RPMI7951 (cell line): ENCODE measurements at places on chromosomes 7 and 10. TPM values are rescaled to one million over a fixed set of nuclear protein-coding genes. Genes with fewer than 3 reads are reported as not detected.

- no peak for DNase-seq
These were observed 51.1 kb downstream of the PRF1 start for GRCh38 chr10:70551466-70551865.

DNA sequence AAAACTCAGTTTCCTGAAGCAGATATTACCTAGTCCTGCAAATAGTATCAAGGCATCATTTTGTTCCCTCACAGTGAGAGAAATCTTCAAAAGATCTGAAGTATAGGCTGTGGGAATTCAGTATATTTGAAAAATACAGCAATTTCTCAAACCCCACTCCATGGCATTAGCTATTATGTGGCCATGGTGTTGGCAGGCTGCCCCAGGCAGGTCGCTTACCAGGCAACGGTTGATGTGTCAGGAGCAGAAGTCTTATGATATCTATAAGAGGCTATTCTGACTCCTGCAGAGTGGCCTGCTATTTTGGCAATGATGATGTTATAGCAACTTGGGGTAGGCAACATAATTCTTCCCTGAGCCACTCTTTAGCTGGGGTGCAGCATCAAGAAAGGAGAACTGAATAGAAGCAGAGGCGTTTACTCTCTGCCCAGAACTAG lies 187.9 kb downstream of the PLXDC2 start:
- no peak for DNase-seq

DNA sequence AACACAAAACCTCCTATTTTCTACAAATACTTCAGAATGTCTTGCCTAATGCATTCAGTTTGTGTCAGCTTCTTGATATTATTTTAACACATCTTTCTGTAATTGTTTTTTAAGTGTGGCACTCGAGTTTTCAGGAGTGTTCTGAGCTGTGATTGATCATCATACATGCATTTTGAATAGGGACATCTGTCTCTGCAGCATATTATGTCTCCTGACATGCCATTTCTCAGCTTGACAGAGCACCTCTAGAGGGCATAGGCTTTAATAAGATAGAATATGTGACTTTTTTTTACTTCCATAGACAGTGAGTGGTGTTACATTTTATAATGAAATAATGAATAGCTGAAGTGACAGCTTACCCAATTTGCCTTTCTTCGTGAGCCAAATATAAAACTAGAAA lies 219.2 kb upstream of the HDAC9 start:
- no peak for DNase-seq

The ZNF777 gene
- 4.4 and 5.8 TPM in 2 replicates for total RNA-seq

DNA sequence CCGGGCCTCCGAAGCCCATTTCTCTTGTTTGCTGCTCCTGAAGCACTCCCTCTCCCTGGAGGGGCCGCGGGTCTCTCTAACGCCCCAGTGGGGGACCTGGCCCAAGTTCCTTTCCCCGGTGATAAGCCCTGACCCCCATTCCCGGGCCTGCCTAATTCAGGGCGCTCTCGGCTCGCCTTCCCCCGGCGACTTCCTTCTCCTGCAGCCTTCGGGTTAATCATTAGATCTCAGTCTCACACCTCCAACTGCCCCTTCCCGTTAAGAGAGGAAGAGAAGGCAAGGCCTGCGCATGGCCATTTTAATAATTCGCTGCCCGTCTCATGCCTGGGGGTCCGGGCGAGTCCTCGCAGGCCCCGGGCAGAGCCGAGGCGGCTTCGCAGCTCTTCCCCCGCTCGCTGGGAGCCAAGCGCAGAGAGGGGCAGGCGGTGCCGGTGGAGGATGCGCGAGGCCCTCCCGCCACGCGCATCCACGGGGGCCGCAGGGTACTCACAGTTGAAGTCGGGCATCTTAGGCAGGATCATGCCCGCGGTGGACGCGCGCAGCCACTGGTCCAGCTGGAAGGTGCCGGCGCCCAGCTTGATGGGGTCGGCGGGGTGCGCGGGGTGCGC lies 1.2 kb downstream of the MNX1 start:
- DNase-seq, result no peak

GRCh38 chr7:6375348-6376101 lies 72.2 kb downstream of the DAGLB start:
- DNase-seq, result peak; percentile 45

The HYAL4 gene
- total RNA-seq, result not detected in 2 replicates

GRCh38 chr10:24883176-24883575 lies 69.2 kb downstream of the PRTFDC1 start:
- DNase-seq, result no peak

The TEX36 gene
- not detected in 2 replicates for total RNA-seq

DNA sequence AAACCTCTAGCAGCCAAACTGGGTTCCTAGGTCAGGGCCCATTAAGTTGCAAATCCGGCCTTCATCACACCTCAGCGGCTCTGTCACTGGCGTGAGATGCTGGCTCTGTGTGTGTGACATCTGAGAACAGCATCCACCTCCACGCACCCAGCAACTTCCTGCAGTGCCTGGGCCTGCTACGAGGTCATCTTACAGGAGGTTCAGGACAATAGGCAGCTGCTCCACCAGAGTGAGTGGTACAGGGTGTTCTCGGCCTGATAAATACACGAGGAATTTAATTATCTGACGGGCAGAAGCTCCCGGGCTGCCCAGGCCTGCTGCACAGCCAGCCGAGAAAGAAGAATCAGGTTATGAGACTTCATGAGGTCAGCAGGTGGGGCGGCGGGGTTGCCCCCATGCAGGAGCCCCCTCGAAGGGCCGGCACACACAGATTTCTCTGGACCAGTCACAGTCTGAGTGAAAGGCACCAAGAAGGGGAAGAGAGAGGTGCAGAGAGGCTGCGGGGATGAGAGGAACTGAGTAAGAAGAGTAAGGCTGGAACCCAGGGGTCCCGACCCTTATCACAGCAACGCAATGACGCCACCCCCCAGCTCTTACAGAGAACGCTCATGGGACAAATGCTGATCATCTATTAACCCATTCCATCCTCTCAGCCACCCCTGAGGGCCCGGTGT lies 49.3 kb downstream of the CALML3 start:
- DNase-seq, result no peak

GRCh38 chr7:134879815-134880475 lies 100.5 kb downstream of the CALD1 start:
- peak; percentile 26 for DNase-seq

DNA sequence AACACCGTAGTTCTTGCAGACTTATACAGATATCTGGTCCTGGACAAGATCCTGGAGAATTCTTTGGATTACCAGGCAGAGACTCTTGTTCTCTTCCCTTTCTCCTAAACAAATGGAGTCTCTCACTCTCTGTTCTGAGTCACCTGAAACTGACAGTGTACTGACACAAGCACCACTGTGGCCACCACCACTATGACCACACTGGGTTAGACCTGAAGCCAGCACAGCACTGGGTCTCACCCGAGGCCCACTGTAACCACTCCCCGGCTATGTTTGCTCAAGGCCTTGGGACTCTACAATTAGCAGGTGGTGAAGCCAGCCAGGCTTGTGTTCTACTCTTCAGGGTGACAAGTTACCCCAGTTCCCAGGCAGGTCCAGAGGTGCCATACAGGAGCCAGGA lies 22.8 kb downstream of the SLC39A12 start:
- DNase-seq, result no peak

DNA sequence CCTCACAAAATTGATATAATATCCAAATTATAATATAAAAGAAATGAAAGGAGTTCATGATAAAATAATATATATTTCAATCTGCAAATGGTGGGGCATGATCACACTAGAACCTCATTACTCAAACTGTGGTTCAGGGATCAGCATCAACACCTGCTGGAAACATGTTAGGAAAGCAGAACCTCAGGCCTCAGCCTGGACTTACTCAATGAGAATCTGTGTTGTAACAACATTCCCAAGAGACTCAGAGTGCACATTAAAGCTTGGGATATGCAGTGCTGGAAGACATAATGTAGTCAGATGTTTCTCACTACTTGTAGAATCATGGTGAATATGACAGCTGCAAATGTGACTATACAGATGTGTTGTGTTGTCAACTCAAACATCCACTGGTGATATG lies 81.7 kb upstream of the ITPRID1 start:
- no peak for DNase-seq

GRCh38 chr7:6107924-6108323 lies 76.7 kb downstream of the ANKRD61 start:
- no peak for DNase-seq

GRCh38 chr10:45373003-45373575 lies 927 bp upstream of the ALOX5 start:
- DNase-seq, result no peak

DNA sequence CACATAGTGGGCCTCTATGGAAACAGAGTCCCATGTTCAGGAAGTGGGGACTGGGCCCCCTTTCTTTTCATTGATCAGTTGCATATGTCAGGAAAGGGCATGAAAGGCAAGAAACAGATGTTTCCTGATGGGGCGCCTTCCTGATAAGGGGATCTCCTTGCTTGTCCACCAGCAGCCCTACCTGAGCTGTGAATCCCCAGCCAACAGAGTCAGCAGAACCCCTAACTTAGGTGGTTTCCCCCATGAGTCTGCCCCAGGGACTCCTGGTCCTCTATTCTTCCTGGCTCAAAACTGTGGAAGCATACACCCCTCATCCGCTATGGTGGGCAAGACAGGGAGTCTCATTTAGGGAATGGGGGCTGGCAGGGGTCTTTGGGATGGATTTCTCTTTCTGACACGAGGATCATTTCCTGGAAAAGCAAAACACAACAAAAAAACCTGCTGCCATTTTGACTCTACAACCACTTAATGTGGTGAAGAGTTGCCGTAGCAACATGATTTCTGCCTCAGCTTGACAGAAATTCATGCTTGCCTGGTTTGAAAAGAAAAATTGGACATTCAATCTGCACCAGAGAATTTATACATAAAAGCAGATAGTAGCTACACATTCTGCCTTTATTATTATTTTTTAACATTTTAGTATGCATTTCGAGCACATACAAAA lies 119.8 kb downstream of the SPAG6 start:
- no peak for DNase-seq

DNA sequence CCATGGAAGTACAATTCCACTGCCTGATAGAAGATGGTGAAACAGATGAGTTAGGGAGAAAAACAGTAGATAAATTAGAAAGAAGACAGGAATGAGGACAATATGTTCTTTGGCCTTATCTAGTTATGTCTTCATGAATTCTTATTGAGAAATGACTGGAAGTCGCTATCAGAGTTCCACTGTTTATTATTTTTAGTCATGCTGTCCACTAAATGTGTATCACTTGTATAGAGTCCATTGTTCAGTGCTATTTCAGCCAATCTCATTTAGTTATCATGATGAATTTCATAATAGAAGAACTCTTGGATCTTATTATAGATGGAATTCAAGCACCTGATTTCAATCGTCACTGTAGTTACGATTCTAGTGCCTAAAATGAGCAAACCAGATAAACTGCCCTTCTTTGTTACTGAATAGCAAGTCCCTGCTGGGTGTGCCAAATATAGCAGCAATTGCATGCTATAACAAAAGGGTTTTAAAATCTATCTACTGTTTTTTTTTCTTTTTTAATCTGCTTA lies 177.7 kb upstream of the COL1A2 start:
- DNase-seq, result no peak

GRCh38 chr10:68235581-68235980 lies 3.7 kb upstream of the ATOH7 start:
- DNase-seq, result no peak

DNA sequence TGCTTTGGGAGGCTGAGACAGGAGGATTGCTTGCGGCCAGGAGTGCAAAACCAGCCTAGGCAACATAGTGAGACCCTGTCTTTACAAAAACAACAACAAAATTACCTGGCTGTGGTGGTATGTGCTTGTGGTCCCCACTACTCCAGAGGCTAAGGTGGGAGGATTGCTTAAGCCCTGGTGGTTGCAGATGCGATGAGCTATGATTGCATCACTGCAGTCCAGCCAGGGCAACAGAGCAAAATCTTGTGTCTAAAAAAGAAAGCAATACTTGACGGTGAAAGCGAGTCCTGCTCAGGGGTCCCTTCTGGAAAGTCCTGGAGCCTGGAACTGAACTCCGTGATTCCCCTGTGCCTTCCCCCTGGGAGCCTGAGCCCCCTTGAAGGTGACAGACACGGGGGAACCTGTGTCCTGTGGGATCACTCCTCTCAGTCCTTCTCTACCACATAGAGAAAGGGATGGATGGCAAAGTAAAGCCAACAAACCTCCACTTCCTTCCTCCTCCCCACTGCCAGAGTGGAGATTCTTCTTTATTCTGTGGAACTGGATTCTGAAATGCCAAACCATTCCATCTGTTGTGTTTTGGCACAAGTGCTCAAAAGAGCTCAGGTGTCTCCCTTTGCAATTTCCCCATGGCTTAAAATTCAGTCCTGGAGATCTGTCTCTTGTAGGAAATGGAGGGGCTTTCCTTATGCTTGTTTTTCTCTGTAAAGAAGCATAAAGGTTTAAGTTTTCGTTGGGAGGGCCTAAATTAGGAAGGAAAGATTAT lies 50.6 kb downstream of the KIAA1217 start:
- DNase-seq, result no peak

DNA sequence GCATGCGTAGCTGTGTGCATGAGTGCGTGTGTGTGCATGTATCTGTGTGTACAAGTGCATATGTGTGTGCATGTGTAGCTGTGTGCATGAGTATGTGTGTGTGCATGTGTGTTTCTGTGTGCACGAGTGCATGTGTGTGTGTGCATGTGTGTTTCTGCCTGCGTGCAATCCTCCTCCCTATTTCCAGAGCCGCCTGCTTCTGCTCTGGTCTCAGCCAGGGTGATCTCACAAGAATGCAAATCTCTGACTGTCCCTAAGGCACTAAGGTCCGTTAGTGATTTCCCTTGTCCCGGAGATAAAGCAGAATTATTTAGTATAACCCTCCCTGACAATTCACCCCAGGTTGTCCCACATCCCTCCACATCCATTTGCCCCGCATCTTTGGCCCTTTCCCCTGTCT lies 530.3 kb downstream of the TCERG1L start:
- no peak for DNase-seq

GRCh38 chr10:607545-608185 lies 81.8 kb downstream of the DIP2C start:
- DNase-seq, result peak; percentile 65

The PRSS37 gene
- total RNA-seq, result not detected in 2 replicates

GRCh38 chr7:69534461-69535041 lies 63.7 kb upstream of the AUTS2 start:
- no peak for DNase-seq

DNA sequence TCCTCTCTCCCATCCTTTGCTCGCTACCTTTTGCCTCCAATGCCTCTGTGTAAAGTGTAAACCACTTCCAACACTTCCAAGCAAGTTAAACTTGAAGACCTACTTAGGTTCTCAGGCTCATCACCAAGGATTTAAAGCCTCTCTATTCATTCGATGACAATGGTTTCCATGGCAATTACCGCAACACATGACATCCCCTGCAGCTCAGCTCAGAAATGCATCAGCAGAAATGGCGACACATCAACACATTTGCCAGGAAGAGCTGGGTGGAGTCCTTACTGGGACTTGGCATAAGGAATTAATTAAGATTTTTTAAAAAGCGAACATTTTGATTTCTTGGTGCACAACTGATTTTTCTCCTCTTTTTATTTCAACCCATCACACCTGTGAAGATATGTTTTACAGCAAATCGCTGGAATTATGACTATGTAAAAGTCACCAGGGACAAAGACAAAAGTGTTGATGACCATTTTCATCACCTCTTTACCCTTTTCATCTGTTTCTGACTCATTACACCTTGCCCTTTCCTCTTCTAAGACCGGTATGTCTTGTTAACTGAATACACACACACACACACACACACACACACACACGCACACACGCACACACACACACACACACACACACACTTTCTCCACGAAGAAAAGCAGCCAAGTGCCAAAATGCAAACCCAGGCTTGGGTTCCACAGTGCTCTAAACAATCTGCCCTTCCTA lies 453.4 kb upstream of the CELF2 start:
- DNase-seq, result peak; percentile 1

- peak; percentile 66 for DNase-seq
These were observed 48.4 kb downstream of the TES start for GRCh38 chr7:116258734-116259133.

The HOXA7 gene
- 16.4 and 19.7 TPM in 2 replicates for total RNA-seq
